Forelimb muscle (tissue), 1 donor: ENCODE measurements at places on chromosomes 12 and 14.

GRCh38 chr12:44507461-44507860, 368.7 kb downstream of the NELL2 start:
- no peak for DNase-seq

DNA sequence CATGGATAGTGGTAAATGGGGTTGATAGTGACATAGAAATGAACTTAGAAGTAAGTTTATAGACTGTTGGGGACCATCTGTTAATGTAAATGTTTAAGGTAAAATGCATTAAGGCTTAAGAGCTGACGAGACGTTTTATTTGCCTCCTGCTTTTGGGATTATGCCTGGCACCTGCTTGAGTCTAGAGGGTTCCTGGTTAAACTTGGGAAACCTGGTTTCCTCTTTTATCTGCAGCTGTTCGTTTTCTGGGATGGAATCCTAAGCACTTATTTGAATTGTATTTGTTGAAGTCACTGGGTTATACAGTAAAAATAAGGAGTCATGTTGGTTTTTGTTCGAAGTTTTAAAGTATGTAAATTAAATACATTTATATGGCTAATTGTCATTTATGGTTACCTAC, 914.7 kb downstream of the NRXN3 start:
- DNase-seq = no peak

DNA sequence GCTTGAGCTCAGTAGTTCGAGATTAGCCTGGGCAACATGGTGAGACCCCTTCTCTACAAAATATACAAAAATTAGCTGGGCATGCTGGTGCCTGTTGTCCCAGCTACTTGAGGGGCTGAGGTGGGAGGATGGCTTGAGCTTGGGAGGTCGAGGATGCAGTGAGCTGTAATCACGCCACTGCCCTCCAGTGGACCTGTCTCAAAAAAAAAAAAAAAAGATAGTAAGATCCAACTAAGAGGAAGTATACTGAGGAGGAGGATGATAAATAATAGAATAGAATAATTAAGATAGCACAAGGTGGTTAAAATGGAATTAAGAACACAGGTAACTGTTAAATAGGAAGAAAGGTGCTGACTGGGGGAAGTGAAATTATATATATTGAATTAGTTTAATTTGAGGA, 37.0 kb upstream of the BAZ1A start:
- no peak for DNase-seq

DNA sequence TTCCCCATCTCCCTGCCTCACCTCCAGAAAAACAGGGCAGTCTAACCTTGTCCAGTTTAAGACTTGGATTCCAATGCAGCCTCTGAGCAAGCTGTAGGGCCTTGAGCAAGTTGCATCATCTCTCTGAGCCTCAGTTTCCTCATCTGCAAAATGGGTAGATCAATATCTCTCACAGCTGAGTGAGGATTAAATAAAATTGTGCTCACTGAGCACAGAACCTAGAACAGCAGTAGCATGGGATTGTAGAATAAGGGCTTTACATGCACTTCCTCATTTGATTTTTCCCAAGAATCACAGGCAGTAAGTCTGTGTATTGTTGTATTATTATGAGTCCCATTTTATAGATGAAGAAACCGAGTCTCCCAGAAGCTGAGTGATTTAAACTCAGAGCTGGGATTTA, 2.0 kb downstream of the DTX1 start:
- DNase-seq = no peak

DNA sequence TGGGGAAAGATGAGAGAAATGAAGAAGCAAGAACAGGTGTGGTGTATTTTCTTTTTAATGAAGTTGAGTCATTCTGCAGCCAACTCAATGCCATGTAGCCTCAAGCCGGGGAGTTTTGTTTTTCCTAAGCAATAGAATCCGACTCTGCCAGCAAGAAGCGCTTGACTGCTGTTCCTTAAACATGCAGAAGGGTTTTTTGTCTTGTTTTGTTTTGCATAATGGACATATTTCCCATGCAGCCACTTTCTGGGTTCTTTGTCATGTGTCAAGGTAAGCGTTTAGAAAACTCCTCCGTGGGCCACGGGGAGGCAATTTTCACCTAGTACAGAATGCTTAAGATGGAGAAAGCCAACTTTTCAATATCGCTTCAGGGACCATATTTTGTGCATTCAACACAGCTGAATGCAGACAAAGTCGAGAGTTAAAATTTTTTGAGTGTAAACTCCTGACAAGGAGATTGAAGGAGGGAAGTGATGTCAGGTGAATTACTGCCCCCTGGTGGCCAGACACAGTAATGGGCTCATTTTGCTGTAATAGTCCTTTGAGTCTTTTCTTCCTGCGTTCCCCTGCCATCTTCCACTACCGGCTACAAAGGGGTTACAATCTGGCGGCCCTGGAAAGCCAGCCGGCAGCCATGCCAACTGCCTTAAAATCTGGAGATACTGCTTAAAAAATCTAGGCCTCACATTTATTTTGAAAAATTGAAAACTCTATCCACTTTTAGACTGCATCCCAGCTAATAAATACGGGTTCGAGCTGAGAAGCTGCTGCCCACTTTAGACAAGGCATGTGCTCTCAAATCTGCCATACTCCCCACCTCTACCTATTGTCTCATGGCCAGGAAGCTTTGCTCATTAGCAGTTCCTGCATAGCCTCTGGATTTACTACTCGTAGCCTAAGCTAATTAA, 3.2 kb upstream of the FICD start:
- peak; percentile 32 for DNase-seq
